ENCODE measurements at places on chromosomes 12 and 14.

DNA sequence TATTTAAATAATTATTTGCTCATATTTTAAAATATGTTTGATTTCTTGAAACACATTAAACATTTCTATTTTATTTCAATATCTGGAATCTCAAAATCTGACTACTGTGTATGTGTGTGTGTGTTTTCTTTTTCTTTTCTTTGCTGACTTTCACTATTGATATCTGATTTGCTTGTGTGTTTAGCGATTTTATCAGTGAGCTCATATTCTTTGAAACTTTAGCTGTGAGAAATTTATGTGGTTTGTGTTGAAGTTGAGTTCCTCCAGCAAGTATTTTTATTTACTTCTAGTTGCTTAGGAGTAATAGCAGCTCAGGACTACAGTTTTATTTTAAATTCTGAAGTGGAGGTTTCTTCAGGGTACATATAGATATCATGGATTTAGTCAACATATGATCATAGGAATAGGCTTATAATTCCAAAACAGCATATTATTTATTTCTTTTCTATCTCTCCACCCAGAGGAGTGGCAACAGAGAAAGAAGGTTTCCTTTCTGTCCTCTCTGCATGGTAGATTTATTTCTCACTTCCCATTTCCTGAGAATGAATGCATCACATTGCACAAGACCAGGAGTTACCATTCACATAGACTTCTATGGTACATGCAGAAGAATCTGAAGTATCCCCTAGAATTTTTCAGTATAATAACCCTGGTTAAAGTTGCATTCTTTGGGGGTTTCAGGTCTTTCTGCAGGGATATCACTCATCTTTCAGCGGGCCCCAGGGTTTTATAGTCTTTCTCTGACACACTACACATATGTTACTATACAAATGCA, 60.5 kb downstream of the PTPRQ start:
- DNase-seq: peak; percentile 71

DNA sequence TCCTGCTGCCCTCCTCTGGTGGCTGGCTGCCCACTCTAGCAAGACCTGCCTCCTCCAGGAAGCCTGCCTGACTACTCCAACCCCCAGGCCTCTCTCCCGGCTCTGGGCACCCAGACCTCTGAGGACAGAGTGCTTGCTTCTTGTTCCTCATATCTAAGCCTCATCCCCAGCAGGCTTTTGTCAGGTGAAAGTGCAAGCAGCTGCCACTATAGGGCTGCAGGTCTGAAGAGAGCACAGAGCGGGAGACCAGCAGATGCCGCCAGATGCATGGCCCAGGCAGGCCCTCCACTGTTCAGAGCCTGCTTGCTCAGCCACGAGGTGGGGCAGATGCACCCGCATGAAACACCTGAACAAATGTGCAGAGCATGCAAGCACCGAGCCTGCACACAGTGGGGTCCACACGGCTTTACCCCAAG, 73.0 kb downstream of the SERPINA3 start:
- DNase-seq: no peak

GRCh38 chr12:124347805-124348658, 53.1 kb downstream of the RFLNA start:
- no peak for DNase-seq

DNA sequence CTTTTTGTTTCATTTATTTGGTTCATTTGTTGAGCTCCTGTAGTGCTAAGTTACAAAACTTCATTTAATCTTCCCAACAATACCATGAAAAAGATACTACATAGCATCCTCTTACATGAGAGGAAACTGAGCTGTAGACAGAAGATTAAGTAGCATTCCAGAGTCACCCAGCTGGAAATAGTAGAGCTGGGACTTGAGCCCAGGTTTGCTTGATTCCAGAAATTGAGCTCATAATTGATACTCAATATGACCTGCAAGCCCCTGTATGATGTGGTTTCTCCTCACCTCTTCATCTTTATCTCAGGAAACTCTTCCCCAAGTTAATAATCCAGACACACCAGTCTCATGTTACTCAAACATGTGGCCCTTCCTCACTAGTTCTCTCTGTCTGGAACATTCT, 87.0 kb upstream of the DAAM1 start:
- no peak for DNase-seq

- no peak for DNase-seq
Observed at GRCh38 chr12:68868043-68868790, 60.2 kb downstream of the MDM2 start.

- no peak for DNase-seq
Observed at GRCh38 chr14:77883847-77884238, 83.9 kb downstream of the ADCK1 start.

- peak; percentile 3 for DNase-seq
Observed at GRCh38 chr12:4356041-4356327, 23.5 kb downstream of the FGF23 start.

- no peak for DNase-seq
Observed at GRCh38 chr12:120537856-120538220, 3.7 kb downstream of the RNF10 start.

- no peak for DNase-seq
Observed at GRCh38 chr12:109997393-109997792, 1.2 kb upstream of the GIT2 start.

- DNase-seq: no peak
Observed at GRCh38 chr12:108346727-108347710, 7.9 kb upstream of the CMKLR1 start.

GRCh38 chr14:81122326-81122725, 98.4 kb downstream of the GTF2A1 start:
- no peak for DNase-seq

- DNase-seq: peak; percentile 8
Observed at GRCh38 chr14:81172881-81173280, 47.9 kb downstream of the GTF2A1 start.

- DNase-seq: no peak
Observed at GRCh38 chr12:21655591-21655990, 2.1 kb downstream of the LDHB start.

DNA sequence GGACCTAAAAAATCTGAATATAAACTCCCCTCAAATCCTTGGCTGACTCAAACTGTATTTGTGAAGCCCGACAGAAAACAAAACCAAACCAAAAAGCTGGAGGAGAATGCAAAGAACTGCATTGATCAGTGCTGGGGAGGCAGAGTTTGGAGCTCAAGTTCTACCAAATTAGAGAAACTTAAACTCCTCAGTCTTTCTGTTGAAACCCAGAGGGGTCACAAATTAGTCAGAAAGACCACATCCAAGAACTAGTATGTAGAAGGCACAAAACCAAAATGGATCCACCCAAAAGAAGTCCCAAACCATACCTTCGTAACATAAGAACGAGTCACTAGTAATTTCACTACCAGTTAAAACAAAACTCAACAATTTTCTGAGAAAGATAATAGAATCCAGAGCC, 15.3 kb upstream of the PRKAB1 start:
- no peak for DNase-seq

DNA sequence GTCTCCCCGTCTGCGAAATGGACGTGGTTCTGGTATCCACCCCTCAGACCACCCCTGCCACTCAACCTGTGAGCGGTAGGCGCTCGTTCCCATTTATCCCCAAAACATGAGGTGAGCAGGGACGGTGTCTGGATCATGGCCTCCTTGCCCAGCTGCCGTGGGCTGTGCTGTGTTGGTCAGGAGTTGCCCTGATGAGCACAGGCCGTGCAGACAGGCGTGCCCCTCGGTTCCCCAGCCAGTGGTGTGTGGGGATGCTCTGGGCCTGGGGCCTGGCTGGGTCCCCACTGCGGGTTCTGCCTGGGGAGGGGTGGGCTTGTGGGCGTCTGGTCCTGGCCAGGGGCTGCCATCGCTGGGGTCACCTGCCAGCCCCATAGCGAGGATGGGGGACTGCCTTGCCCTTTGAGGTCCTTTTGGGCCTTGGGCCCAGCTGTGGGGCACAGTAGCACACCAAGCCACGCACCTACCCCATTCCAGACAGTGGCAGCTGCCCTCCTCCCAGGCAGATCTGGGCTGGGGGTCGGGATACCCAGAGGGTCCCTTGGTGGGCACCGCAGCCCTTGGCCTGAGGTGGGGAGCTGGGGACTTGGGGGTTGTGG, 11.3 kb upstream of the PUS1 start:
- DNase-seq: no peak

- DNase-seq: no peak
Observed at GRCh38 chr12:54975272-54975671, 9.3 kb downstream of the TESPA1 start.

DNA sequence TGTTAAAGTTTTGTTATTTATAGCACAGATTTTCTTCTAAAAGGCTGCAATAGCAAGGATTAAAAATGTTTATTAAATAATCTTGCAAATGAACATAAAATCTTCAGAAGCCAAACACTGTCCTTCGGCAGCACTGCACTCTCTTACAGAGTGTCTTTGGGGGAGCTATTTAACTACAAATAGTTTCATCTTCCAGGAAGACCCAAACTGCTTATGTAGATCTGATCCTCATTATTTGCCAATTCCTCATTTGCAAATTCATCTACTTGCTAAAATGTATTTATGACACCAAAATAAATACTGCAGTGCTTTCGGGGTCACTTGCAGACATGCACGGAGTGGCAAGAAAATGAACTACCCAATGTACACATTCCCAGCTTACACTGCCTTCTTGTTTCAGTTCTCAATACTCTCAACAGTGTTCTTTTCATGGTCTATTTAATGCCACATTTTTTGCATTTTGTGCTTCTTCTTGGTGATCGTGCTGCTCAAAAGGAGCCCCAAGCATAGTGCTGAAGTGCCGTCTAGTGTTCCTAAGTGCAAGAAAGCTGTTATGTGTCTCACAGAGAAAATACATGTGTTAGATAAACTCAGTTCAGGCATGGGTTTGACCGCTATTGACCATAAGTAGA, 128.1 kb downstream of the PRKD1 start:
- no peak for DNase-seq

GRCh38 chr14:79193689-79194477, 1017.4 kb downstream of the DIO2 start:
- no peak for DNase-seq

DNA sequence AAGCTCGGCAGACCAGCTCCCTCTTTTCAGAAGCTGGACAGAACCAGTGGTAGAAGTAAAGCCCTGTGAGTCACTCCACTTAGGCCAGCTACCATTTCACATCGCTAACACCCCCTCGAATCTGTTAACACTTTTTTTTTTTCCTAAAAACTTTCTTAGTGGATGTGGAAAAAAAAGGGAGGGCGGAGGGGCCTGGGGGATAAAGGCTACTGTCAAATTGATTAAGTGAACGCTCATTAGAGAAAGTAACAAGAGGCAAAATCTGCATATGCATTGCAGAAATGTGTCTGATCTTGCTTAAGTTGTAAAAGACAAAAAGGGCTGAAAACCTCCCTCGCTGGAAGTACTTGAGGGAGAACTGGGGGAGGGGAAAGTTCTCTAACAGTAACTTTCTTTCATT, 86.6 kb upstream of the OTX2 start:
- DNase-seq: no peak

DNA sequence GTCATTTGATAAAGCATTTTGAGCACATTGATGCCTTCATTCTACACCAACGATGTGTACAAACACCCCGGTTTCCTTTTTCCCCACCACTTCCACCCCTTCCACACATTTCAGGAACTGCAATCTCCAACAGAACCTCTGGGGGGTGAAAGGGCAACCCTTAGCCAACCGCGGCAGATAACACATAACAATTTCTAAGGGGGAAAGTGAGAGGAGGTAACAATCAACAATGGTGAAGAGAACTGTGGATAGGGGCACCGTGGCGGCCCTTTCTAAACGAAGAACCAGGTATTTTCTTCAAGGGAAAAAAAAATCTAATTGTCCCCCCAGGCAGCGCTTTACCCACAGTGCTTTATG, 1.1 kb downstream of the KITLG start:
- no peak for DNase-seq

- no peak for DNase-seq
Observed at GRCh38 chr12:45730084-45730347, 510 bp downstream of the ARID2 start.

DNA sequence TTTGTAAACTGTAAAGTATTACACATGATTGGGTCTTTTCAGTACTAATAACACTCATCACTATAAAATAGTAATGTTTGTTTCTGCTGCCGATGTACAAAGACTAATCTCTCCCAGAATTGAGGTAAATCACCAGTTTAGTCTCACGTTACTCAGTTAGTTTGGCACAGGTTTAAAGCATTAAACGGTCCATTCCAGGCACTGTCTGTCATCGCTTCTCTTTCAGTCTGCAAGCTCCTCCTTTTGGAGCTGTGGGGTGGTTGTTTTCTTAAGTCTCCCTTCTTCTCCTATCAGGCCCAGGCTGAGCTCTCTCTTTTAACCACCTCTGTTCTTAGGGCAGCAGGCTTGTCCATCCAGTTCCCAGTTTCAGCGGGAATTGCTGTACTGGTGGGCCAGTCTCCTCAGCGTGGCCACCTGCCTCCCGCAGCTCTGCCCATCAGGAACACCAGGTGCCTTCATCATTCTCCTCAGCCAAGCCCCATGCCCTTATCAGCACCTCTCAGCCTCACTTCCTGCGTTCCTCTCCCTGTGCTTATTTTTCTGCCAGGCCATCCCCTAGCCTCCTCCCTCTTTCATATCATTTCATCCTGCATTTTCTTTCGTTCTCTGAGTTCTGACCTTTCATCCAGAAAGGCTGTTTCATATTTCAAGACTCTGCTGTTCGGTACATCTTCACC, 149.0 kb downstream of the TGFB3 start:
- DNase-seq: peak; percentile 67

All from fibroblast of skin of right quadriceps (primary cell).